GM03348 (cell line): ENCODE measurements at places on chromosomes 5 and 9.
A peak's percentile ranks its signal among the peaks of the same experiment; 100 is the strongest.

- no peak for DNase-seq
Measured at GRCh38 chr9:84669013-84669287, 579 bp upstream of the NTRK2 start.

DNA sequence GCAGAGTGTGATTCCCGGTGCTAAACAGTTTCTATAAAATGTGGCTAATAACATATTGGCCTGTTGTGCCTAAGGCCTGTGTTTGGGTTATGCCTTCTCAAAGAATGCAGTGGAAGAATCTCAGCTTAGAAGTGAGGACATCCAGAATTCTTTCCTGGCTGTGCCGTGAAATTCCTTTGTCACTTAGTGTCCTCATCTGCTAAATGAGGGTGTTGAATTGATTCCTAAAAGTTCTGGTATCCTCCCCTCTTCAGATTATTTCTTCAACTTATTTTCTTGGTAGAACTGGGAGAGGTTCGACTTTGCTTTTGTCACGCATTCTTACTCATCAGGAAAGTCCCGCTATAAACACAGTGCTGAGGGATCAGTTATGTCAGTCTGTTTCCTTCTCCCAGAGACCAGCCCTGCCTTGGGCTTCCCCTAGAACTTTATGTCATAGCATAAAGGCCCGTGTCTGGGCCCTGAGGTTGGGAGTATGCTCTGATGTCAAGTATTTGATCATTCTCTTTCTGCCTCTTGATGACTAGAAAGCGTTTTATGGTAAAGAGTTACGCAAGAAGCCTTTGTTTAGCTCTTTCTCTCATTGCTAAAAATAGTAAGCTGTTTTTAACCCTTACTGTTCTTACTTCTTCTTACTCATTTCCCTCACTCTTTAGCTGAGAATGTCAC lies 29.5 kb downstream of the MTAP start:
- DNase-seq, result peak; percentile 29

GRCh38 chr9:15369871-15370270 lies 52.8 kb upstream of the SNAPC3 start:
- no peak for DNase-seq

GRCh38 chr9:97572196-97572891 lies 60.8 kb downstream of the TSTD2 start:
- DNase-seq, result no peak

- no peak for DNase-seq
Measured at GRCh38 chr9:105887679-105888078, 193.3 kb downstream of the TMEM38B start.

GRCh38 chr5:177183766-177184360 lies 50.3 kb downstream of the NSD1 start:
- DNase-seq, result no peak

DNA sequence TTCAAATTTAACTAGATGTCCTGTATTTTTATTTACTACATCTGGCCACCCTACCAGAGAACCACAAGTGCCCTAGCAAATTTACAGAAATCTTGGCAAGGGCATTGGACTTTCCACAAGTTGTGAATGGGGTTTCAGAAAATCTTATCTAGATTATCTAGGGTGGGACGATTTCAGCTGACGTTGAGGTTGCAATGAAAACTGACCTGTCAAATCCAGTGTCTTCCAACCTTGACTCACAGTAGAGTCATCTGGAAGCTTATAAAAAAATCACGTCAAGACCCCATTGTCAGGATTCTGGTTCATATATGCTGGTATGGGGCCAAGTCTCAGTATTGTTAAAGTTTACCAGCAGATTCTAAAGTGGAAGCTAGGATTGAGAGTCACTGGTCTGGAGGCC lies 109.6 kb upstream of the ACTBL2 start:
- DNase-seq, result no peak

DNA sequence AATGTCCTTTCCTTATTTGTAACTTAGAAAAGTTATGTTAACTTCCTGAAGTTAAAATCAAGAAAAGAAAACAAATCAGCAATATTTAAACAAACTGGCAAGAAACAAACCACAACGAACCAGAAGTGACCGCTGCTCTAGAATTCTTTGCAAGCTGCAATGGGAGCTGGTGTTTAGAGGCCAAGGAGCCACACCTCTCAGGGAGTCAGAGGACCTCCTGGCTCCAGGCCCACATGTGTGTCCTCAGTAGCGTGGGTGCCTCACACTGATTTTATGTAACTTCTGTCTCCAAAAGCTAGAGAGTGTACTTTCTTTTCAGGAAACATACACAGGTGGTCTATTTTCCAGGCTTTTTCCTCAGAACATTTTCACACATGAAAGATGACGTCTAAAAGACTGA lies 100.4 kb downstream of the IRX2 start:
- no peak for DNase-seq

DNA sequence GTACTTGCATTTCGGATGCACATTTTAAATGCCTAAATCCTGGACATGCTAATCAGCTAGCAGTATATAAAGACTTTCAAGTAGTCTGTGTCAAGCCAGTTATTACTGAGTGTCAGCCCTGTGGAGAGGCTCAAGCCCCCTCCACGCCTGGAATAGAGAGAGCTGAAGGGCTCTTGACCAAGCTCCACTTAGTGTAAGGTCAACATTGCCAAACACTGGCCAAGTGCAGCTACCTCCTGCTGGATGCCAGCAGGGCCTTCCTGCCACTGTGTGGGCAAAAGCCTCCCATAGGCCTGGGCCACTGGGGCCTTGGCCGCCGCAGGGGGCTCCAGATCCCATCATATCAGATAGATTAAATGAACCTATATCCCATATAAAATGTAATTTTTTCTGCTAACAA lies 239.4 kb upstream of the PANK3 start:
- no peak for DNase-seq

- DNase-seq, result no peak
Measured at GRCh38 chr5:142342128-142342981, 17.5 kb upstream of the SPRY4 start.

GRCh38 chr9:90964101-90965020 lies 162.7 kb downstream of the SYK start:
- DNase-seq, result no peak

GRCh38 chr9:15735083-15735857 lies 182.4 kb downstream of the CCDC171 start:
- peak; percentile 74 for DNase-seq

- DNase-seq, result no peak
Measured at GRCh38 chr5:150309101-150309885, 6.6 kb upstream of the ARSI start.

- no peak for DNase-seq
Measured at GRCh38 chr5:139453683-139454567, 8.6 kb downstream of the ECSCR start.

GRCh38 chr5:84450617-84451414 lies 66.1 kb upstream of the EDIL3 start:
- DNase-seq, result peak; percentile 50

- no peak for DNase-seq
Measured at GRCh38 chr9:2096376-2096970, 81.3 kb downstream of the SMARCA2 start.

DNA sequence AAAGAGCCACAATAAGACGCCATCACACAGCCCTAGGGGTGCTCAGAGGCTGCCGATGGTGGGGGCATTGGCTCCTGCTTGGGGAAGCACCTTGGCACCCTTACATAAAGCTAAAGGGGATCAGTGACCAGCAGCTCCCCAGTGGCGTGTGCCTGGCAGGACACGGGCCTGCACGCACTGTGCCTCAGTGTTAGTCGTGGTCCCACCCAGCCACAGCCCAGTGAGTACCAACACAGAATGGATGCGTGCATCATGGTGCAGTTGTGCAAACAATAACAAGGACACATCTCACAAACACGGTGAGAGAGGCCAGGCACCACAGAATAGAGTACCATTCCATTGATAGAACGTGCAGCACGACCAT lies 103.2 kb downstream of the WNK2 start:
- no peak for DNase-seq

DNA sequence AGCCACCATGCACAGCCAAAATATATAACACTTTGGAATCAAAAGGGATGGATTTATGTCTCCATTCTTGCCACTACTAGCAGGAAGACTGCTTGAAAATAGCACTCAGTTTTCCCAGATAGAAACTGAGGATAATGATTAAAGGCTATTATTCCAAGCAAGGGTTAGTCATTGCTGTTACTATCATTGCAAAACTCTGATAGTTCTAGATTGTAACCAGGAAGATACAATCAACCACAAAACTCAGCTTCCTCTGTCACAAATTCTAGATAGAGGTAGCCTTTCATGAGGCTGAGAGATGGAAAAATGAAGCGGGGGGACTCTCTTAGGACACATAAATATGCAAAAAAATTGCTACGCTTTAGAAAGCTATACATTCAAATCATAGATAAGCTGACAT lies 3.1 kb downstream of the ANXA1 start:
- no peak for DNase-seq

- no peak for DNase-seq
Measured at GRCh38 chr5:116536316-116537083, 38.1 kb downstream of the SEMA6A start.

DNA sequence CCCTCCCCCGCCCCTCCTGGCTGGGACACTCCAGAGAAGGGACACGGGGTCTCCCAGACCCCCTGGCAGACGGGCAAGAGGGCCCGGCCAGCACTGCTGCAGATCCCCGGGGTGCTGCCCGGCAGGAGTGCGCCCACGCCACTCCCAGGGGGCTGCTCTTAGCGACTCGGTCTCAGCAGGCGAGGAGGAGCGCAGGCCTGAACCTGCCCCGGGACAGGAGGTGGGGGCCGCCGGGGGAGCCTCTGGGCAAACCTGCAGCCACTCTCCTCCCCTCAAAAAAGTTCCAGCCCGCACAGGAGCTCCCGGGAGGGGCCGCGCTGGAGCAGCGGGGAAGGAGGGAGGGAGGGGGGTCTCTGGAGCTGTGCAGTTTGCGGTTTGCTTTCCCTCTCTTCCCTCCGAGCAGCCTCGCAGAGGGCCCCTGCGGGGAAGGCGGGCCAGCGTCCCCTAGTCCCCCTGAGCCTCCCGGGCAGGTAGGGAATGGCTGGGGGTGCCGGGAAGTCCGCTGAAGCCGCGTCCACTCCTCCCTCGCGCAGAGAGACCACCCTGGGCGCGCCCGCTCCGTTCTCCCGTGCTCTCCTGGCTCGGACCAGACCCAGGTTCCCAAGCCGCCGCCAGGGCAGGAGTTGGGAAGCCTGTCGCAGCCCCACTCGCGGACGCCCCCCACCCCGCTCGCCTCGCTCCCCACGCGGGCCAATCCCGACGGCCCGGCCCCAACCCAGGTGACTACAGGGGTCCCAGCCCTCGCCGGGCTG lies 44.2 kb downstream of the NACC2 start:
- peak; percentile 31 for DNase-seq

GRCh38 chr5:181133610-181134231 lies 2.8 kb upstream of the OR2V1 start:
- DNase-seq, result peak; percentile 87

DNA sequence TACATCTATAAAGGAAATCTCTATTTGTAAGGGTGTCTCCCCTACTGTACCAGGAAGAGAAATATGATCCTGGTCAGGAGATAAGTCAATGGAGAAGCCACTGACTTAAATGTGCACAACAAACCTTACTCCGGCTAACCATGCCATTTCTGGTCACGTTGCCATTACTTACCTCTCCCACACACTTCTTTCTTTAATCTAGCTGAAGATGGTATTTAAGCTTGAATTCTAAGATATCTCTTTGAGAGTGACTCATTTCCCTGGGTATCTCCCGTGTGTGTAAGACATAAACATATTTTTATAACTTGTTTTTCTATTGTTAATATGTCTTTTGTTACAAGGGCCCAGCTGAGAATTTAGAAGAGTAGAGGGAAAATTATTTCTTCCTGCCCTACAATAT lies 296.6 kb downstream of the SEMA5A start:
- no peak for DNase-seq

- peak; percentile 88 for DNase-seq
Measured at GRCh38 chr9:33161011-33161588, 6.0 kb downstream of the B4GALT1 start.

DNA sequence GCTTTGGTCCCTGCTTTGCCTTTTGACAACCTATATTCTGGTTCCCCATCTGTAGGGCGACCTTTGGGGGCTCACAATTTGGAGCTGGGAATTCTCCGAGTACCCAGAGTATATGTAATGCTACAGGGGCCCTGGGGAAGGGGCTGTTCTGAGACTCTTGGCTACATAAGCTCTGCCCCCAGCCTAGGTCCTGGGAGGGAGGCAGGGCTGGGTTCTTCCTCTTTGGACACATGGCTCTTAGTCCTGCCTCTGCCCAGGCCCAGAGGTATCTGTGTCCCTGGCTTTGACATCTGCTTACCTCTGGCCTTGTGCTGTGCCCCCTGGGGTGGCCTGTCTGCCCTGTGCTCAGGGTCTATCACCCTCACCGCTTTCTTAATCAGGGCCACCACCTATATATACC lies 181.6 kb downstream of the CACNA1B start:
- no peak for DNase-seq

DNA sequence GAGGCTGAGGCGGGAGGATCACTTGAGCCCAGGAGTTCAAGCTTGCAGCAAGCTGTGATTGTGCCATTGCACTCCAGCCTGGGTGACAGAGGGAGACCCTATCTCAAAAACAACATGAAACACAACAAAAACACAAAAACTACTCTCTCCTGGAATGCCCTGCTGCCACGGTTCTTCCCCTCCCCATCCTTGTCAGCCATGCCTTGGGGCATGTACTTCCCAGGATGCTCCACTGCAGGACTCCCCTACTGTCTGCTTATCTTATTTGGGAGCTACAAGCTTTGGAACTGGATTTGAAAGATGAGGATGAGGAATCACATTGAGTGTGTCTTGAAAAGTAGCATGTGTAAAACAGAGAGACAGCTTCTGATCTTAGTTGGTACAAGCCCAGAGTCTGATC lies 40.1 kb upstream of the KIAA1958 start:
- no peak for DNase-seq

- no peak for DNase-seq
Measured at GRCh38 chr5:38453506-38453905, 102.9 kb downstream of the LIFR start.

- DNase-seq, result no peak
Measured at GRCh38 chr5:90612919-90613318, 54.3 kb downstream of the ADGRV1 start.

DNA sequence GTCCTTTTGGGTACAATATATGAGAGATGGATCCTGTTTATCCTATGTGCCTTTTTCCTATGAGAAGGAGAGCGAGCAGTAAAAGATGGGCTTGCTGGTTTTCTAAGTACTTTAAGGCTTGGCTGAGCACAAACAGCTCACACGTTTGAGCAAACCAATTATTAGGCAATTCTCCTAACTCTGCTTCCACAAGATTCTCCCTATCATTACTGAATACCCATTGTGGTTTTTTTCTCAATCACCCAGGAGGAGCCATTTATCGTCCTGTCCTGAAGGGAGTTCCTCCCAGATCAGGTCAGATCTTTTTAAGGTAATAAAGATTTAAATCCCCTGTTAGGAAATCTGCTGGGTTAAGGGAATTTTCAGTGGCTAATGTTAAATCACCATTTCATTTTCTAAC lies 19.4 kb upstream of the C1QTNF3 start:
- DNase-seq, result no peak
